Astrocyte of the hippocampus (primary cell): ENCODE measurements at places on chromosomes 2 and 18.

DNA sequence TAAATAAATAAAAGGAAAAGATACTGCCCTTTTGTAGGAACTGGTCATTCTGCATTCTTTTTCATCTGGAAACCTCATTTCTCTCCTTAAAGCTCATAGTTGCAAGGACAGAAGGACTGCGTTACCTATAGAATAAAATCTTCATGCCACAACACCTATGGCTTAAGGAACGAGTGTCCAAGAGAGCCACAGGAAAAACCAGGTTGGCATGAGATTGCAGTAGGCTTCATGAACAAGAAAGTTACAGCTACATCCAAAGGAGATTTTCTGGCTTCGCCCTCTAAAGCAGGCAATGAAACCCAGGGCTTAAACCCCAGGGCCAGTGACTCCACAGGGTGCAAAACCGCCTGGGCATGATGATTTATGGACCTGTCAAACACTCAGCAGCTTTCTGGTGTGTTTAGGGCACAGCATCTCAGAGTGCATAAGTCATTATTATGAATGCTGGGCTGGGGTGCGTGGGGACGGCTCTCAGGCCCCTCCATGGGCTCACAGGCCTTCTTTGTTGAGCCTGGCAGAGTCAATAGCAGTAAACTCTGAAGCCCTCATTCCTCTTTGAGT is 30.7 kb upstream of the PIEZO2 start:
- no peak for DNase-seq

DNA sequence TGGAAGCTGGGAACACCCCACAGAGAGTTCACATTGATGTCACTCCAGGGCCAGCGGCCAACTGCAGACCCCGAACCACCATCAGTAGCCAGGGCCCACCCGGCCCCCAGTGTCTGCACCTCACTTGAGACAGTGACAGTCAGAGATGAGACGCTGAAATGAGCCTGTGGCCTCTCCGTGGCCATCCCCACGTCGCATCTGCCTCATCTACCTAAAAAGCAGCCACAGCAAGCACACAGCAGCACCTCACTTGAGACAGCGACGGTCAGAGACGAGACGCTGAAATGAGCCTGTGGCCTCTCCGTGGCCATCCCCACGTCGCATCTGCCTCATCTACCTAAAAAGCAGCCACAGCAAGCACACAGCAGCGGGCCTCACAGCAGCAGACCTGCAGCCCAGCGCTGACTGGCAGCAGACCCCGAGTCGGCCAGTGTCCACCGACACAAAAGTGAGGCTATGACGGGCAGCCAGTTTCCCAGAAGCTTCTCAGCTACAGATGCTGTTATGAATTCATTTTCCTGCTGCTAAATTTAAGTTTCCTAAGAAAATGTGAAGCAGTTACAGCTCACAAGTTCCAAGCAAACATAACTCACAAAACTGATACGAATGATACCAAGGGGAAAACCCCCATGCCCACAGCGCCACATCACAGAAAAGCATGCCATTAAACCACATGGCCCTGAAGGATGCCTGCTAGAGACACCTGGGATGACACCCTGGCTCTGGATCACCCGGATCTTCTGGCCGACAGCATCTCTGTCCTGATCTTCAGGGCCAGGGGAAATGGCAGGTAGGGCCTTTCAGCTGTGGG is 27.7 kb downstream of the SNORC start:
- no peak for DNase-seq

- peak; percentile 94 for DNase-seq
Observed at GRCh38 chr2:231713730-231714638, 5.7 kb downstream of the PTMA start.

GRCh38 chr2:83516503-83516902 is 942.6 kb downstream of the SUCLG1 start:
- no peak for DNase-seq

DNA sequence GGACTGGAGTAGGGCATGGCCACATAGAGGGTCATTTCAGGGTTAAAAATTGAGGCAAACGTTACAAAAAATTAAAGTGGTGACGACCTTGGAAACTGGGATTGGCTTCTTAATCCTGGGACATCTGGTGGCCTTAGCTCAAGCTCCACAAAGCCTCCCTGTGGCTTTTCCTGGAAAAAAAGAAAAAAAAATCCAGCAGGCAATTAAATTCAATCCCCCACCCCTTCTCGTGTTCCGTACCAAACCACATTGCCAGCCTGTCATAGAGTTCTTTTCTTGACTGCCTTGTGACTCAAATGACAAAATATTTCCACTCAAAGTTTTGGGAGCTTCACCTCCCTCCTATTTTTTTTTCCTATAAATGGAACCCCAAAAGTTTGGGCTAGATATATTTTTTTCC is 195.6 kb downstream of the HRH4 start:
- DNase-seq = no peak

DNA sequence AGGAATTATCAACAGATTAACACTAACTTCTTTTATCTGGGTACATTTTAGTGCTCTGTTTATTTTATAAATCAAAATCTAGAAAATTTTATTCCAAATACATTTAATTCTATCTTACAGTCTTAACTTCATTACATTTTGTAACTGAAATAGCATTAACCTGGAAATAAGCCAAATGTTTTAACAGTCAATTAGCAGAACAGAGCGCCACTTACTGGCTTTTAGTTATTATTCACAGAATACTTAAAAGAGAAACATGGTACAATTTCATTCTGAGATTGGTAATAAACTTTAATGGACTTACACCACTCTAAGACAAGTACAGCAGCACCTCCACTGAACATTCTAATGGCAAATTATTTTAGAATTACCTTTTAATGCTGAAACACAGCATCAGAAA is 38.6 kb downstream of the SS18 start:
- DNase-seq = no peak

DNA sequence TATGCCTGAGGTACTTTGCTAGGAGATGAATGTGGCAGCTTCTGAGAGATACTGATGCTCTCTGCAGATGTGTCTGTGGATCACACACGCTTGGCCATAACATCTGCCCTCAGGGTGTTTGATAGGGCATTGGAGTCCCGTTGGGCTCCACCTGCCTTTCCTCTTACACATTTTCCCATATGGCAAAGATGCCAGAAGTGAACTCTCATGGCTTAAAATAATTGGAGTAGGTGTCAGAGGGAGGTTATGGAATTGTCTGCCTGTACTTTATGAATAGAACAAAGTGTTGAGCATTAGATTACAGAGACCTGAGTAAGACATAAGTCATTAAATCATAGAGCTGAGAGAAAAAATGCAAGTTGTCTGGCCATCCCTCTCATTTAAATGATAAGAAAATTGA is 75.3 kb upstream of the PNPT1 start:
- no peak for DNase-seq

- peak; percentile 74 for DNase-seq
Observed at GRCh38 chr2:227183657-227184367, 19.4 kb downstream of the COL4A3 start.

GRCh38 chr2:168328421-168328820 is 81.0 kb upstream of the STK39 start:
- no peak for DNase-seq

GRCh38 chr2:25098056-25098455 is 56.2 kb downstream of the EFR3B start:
- no peak for DNase-seq

- no peak for DNase-seq
Observed at GRCh38 chr18:58565021-58565420, 63.9 kb downstream of the ALPK2 start.

DNA sequence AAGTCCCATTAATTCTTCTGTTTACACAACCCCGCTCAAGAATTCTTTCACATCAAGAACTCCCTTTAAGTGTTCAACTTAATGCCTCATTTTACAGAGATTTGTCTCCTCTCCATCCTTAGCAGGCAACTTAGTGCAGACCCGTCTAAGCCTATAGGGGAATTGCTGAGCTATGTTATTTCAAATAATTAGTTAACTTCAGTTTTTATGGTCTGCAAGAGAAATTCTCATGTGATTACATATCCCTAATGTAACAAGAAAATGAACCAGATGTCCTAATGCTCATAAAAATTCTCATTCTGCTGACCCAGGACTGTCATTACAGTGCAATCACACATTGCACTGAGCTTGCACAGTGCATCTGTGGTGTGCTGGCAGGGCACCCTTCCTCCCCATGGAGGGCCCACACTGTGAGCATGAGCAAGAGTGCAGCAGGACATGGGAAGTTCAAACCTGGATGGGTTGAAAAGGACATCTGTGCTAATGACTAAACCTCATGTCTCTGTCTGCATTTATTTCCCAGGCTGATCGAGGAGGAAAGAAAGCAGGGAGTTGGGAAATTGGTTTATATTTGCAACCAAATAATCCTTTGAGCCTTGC is 97.1 kb downstream of the COL5A2 start:
- DNase-seq = no peak

DNA sequence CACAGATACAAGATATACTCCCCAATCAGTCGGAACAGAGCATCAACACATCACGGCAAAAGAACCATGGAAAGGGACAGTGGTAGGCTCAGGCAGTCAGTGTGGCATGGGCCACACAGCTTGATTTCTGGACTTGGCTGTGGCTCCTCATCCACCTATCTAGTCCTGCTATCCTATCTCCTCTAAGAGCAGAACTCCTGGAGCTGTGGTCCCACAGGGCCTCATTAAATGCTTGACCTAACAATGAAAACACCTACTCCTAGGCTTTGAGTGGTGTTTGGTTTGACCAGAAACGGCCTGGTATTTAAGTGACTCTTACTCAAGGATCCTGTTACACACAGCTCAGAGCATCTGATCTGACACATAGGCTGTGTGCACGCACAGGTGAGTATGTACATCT is 33.6 kb upstream of the SMAD2 start:
- DNase-seq = no peak

GRCh38 chr2:5036256-5036655 is 655.9 kb upstream of the SOX11 start:
- no peak for DNase-seq

DNA sequence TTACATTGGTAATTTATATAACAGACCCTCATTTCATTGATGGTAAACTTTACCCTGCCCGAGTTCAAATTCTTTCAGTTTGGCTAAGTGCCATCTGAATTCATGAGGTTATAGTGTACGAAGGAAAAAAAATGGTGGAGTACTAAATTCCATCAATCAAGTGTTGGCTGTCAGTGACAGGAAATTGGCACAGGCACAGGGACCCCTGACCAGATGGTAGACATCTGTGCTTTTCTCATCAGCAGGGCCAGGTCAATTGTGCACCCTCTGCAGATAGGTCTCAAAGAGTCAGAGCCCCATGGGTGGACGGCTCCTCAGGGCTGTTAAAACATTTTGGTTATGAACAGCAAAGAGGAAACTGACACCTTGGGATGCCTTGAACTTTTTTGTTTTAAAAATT is 439.2 kb downstream of the SETBP1 start:
- no peak for DNase-seq

DNA sequence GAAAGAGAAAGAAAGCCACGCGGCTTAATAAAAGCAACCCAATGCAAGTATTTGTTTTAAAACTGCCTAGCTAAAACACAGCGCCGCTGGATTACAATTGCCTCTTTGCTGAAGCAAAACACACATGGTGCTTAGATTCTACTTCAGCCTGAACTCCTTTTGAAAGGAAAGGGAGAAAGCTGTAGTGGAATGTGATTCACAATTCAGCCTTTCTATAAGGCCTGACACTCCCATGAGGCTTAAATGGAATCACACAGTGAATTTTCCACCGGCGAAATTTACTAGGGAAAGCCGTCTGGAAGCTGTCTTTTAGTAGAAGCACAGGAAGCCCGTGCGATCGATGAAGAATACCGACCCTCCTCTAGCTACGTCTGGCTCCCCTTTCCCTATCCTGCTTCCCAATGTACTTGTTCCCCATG is 348.0 kb downstream of the DLGAP1 start:
- peak; percentile 51 for DNase-seq

DNA sequence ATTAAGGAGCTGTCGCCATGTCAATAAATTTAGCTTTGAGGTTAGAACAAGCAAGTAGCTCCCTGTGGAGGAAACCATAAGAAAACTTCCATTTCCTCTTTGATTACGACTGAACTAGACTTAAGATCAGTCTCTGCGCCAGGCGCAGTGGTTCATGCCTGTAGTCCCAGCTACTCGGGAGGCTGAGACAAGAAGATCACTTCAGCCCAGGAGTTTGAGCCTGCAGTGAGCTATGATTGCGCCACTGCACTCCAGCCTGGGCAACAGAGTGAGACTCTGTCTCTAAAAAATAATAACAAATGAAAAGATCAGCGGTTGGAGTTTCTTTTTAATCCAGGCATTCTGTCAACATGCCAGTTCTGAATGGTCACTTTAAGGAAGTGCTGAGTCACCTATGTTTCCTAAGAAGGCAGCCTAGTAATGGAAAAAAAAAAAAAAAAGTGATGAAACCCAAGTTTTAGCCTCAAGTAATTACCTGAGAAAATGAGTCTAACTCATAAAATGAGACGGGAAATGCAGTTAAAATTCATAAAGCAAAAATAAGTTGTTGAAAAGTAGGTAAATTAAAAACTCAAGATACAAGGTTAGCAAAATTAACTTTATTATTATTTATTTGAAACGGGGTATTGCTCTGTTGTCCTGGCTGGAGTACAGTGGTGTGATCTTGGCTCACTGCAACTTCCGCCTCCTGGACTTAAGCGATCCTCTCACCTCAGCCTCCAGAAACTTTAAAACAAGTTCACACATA is 10.2 kb downstream of the C18orf32 start:
- DNase-seq = peak; percentile 82

GRCh38 chr2:147888680-147889079 is 43.9 kb downstream of the ACVR2A start:
- DNase-seq = no peak

- no peak for DNase-seq
Observed at GRCh38 chr2:127199223-127199622, 20.9 kb downstream of the CYP27C1 start.

GRCh38 chr2:7458066-7458465 is 540.9 kb downstream of the RNF144A start:
- no peak for DNase-seq

DNA sequence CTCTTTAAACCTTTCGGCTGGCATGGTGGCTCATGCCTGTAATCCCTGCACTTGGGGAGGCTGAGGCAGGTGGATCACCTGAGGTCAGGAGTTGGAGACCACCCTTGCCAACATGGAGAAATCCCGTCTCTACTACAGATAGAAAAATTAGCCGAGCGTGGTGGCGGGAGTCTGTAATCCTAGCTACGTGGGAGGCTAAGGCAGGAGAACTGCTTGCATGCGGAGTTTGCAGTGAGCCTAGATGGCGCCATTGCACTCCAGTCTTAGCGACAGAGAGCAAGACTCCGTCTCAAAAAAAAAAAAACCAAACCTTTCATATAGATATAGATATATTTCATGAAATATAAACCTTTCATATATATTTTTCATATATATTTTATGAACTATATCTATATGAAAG is 864.7 kb downstream of the TRIB2 start:
- DNase-seq = no peak

DNA sequence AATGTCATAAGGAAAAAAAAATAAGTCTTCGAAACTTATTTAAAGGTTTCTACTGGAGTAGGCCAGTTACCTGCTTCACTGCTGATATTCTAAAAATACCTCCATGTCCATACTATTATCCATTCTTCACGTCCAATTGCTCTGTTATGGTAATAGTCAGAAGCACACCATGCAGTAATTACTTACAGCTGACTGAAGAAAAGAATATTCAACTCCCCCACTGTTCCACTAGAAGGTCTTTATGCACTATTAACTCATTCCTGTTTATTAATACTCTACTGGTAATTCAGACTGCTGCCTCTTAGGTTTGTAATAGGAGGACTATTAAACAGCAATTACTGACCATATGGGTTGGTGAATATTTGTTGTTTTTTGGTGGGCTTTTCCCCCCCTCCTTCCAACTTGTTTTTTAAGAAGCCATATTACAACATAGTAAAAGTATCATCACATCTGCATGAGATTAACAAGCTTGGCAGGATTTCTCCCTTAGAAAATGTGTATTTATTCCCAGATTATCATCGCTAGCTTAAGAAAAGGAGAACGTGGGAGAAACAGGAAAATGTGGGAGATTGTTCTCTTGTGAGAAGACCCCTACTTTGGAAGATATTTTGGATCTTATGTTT is 806.4 kb upstream of the FANCL start:
- no peak for DNase-seq
